ENCODE measurements at places on chromosomes 1 and 21. TPM values are rescaled to one million over a fixed set of nuclear protein-coding genes. Genes with fewer than 3 reads are reported as not detected.
A peak's percentile ranks its signal among the peaks of the same experiment; 100 is the strongest.

DNA sequence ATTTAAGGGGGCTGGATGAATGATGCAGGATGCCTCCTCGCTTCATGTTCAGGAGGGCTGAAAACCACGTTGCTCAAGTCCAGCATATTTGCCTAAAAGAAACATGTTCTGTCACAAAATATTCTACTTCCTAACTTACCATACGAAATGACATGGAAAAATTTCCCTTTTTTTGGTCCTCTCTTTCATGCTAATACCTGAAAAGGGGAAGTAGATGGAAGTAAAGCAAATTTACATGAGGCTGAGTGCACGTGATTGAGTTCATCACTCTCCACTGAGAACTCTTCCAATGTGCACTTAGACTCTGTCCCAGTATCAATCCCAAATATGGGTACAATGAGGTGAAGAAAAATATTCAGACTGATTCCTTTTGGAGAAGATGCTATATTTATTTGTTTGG, 23.0 kb downstream of the XCL2 start:
- no peaks in the 10 kb centered on the region for H3K36me3 ChIP-seq
- H3K4me1 ChIP-seq: no peaks in the 10 kb centered on the region
- no peaks in the 10 kb centered on the region for H3K27me3 ChIP-seq
- no peak for DNase-seq
- H3K27ac ChIP-seq: no peak overlapping the region

- H3K27me3 ChIP-seq: no peaks in the 10 kb centered on the region
- no peaks in the 10 kb centered on the region for H3K36me3 ChIP-seq
- DNase-seq: no peak
- H3K4me1 ChIP-seq: peaks cover 91% of the 10 kb centered on the region
- H3K27ac ChIP-seq: peak overlapping the region; percentile 64
Measured at GRCh38 chr1:231395998-231396390, 26.1 kb downstream of the EGLN1 start.

DNA sequence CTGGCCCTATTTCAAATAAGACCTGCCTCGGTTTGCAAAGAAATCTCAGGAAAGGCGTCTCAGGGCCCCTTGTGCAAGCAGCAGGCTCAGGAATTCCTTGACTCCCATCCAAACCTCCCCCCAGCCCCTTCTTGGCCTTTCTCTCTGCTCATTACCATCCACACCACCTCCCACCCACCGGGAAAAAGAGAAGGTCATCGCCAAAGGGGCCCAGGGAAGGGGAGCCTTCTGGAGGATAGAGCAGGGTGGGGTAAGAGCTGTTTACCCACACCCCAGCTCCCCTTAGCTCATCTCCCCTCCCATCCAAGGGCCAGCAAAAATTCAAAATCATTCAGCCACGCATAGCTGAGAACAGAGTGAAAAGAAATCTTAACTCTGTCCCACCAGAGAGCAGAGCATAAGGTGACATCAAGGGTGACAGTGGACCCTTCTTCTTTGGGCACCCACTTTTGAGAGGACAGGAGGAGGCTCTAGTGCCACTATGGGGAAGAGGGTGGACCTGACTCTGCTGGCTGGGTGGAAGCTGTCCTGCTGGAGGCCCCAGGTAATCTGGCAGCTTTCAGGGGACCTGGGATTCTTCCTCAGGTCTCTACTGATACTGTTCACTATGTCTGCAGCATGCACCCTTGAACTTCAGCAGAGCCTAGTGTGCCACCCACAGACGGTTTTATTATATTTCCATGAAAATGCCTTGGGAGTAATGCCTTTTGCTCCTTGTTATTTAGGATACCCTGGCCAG, 3.9 kb upstream of the WNT2B start:
- H3K36me3 ChIP-seq: no peaks in the 10 kb centered on the region
- no peak overlapping the region for H3K4me3 ChIP-seq
- DNase-seq: no peak
- H3K27ac ChIP-seq: no peak overlapping the region

DNA sequence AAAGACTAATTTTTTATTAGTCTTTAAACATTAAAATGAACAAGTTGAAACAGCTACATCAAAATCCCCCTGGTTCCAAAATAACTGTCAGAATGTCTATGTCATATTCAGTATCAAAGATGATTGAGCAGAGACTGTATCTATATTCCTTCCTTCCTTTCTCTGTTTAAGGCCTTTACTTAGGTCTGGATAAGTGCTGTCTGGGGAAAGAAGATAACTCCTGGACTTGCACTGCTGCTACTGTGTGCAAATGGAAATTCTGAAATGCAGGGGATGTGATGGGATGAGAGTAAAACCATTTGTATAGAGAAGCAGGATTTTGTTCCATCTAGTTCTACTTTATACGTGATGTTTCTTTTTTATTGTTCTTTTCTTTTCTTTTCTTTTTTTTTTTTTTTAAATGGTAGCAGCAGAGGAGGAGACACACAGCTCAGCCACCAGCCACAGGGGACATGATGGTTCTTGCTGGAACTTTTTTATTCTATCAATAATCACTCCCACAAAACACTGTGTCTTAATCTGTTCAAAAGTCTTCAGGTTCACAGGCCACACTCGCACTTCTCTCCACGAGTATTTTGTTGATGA, 33.6 kb upstream of the FOXE3 start:
- peaks cover 9% of the 10 kb centered on the region for H3K4me1 ChIP-seq
- no peaks in the 10 kb centered on the region for H3K27me3 ChIP-seq
- H3K27ac ChIP-seq: no peak overlapping the region
- DNase-seq: no peak

DNA sequence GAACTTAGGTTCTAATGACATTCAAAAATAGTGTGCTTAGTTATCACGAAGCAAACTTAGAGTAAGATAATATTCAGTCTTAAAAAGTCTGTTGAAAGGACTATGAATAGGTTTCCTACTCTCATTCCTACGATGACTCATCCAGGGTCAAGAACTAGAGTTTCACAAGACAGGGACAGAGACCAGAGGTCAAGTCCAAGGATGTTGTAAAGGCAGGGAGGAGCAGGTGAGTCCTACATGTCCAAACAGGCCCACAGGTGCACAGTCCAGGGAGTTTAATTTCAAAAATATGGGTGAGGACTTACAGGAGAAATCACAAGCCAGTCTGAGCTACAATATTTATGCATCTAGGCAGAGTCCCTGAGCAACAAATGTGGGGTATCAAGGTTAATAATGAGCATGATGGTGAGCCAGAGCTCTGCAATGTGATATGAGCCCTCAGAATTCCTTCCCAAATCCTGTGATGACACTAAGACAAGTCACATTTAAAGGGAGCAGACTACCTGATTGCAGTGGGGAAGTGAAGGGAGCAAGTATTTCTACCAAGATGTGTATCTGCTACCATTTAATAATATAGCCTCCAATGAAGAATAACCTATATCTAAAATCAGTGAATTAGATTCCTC, 100.0 kb upstream of the NRIP1 start:
- H3K27ac ChIP-seq: no peak overlapping the region
- no peaks in the 10 kb centered on the region for H3K27me3 ChIP-seq

- no peak for DNase-seq
- H3K36me3 ChIP-seq: no peaks in the 10 kb centered on the region
- H3K27me3 ChIP-seq: peaks cover 91% of the 10 kb centered on the region
- no peak overlapping the region for H3K4me3 ChIP-seq
- H3K27ac ChIP-seq: no peak overlapping the region
Measured at GRCh38 chr1:114154146-114154962, 685 bp upstream of the SYT6 start.

DNA sequence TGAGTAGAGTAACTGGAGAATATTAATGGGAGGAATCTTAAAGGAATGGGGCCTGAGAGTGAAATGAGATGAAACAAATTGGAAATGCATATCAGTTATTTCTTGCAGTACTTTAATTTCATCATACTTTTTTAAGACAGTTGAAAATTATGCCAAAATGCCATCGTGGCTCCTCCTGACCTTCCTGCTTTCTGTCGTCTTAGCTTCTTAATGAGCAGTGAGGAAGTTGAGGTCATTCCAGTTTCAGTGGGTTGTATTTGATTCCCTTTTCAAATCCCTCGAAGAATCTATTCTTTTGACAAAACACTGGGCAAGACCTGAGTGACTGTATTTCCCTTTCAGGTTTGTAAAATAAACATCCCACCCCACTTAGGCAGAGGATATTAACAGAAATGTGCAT, 134.9 kb upstream of the MAP1LC3C start:
- H3K4me1 ChIP-seq: no peaks in the 10 kb centered on the region
- H3K4me3 ChIP-seq: no peak overlapping the region
- no peaks in the 10 kb centered on the region for H3K36me3 ChIP-seq
- no peaks in the 10 kb centered on the region for H3K27me3 ChIP-seq

- H3K4me1 ChIP-seq: no peaks in the 10 kb centered on the region
- H3K27ac ChIP-seq: no peak overlapping the region
Measured at GRCh38 chr1:62198781-62199125, 4.1 kb downstream of the L1TD1 start.

DNA sequence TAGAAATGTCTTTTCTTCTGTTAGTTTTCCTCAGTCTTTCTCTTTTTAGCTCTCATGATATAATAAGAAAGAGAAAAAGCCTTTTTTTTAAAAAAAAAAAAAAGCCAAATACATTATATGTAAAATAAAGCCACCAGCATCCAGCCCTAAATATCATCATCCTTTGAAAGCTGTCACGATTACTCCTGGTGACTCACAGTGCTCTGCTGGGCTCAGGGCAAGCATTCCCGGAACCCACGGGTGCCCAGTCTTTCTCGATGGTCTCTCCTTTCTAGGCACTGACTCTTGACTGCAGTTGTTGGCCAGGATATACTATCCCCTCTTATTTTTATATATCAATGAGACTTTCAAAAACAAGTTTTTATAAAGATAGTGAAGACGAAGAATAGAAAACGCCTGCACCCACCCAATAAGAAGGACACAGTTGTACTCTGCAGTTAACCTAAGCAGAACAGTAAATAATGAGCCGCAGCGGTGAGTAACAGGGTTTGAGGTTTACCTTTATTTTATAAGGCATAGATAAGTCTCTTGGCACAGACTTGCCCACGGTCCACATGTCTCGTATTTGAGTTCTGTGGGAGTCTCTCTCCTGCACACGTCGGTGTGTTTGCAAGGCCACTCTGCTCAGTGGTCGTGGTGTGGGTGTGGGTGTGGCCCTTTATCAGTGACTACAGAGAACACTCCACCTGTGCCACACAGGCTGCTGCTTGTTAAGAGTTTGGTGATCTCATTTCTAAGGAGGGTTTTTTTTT, 15.7 kb upstream of the MX2 start:
- H3K4me1 ChIP-seq: no peaks in the 10 kb centered on the region
- no peak overlapping the region for H3K27ac ChIP-seq
- H3K4me3 ChIP-seq: no peak overlapping the region
- no peak for DNase-seq

DNA sequence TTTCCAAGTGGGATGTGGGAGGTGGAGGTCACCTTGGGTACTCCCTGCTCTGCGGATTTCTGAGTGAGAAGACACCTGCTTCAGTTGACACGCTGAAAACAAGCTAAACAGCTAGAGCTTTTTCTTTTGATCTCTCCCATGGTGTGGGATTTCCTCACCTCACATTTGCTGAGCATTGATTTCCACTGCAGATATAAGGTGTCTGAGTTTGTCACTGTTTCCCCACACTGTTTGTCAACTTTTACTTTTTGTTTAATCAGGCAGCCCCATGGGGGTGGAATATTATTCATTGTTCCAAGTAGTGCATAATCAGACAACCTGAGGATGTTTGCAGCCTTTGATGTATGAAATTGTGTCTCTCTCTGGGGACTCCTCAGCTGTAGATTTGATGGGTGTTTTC, 49.5 kb downstream of the FASLG start:
- no peaks in the 10 kb centered on the region for H3K27me3 ChIP-seq
- H3K36me3 ChIP-seq: no peaks in the 10 kb centered on the region
- peaks cover 9% of the 10 kb centered on the region for H3K4me1 ChIP-seq
- H3K27ac ChIP-seq: no peak overlapping the region
- no peak overlapping the region for H3K4me3 ChIP-seq

- no peaks in the 10 kb centered on the region for H3K36me3 ChIP-seq
- no peaks in the 10 kb centered on the region for H3K4me1 ChIP-seq
- DNase-seq: no peak
- no peaks in the 10 kb centered on the region for H3K27me3 ChIP-seq
- peak overlapping the region; percentile 20 for H3K27ac ChIP-seq
Measured at GRCh38 chr21:32463889-32464300, 51.4 kb downstream of the EVA1C start.

Gene COL9A2
- 0.23 TPM for total RNA-seq

Gene NTMT2
- total RNA-seq: 2.2 TPM

Gene USP25
- 45.8 TPM for total RNA-seq

Data from heart right ventricle (tissue), 16 donors.